MV-4-11 (cell line): ENCODE measurements at places on chromosomes 7 and 10.

DNA sequence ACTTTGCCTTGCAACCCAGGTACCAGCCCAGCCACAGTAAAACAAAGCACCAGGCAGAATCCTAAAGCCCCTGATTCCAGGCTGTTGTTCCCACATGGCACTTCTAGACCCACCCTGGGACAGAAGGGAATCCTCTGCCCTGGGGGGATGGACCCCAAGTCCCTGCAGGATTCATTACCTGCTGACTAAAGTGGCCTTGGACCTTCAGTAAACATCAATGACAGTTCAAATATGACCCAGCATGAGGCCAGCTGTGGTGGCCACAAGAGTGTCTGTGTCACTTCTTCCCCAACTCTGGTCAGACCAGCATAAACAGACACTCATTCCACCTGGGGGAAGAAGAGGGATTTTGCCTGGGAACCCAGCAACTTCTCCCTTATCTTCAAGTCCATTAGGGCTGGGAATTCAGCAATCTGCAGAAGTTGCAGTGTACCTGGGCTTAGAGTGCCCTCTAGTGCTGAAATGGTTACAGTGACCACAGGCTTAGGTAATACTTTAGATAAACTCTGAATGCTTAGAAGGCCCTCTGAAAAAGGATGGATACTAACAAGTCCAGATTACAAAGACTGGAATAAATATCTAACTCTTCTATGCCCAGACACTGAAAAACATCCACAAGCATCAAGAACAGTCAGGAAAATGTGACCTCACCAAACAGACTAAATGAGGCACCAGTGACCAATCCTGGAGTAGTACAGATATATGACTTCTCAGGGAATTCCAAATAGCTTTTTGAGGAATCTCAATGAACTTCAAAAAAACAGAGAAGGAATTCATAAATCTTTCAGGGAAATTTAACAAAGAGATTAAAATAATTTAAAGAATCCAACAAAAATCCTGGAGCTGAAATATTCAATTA is 108.5 kb upstream of the TMEM168 start:
- peak; percentile 55 for DNase-seq

DNA sequence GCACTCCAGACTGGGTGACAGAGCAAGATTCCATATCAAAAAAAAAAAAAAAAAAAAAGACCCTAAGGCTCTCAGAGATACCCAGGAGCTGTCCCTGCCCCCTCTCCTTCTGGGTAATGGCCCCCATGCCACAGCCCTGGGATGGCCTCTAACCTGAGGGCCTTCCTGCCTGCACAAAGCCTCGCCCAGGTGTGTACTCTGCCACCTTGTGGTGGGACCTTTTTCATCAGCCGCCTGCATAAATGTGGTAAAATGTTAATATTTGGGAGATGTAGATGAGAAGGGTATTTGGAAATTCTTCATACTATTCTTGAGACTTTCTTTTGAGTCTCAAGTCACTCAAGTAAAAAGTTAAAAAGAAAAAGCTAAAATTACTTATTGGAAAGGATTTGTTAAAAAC is 46.3 kb upstream of the RNF216 start:
- no peak for DNase-seq

DNA sequence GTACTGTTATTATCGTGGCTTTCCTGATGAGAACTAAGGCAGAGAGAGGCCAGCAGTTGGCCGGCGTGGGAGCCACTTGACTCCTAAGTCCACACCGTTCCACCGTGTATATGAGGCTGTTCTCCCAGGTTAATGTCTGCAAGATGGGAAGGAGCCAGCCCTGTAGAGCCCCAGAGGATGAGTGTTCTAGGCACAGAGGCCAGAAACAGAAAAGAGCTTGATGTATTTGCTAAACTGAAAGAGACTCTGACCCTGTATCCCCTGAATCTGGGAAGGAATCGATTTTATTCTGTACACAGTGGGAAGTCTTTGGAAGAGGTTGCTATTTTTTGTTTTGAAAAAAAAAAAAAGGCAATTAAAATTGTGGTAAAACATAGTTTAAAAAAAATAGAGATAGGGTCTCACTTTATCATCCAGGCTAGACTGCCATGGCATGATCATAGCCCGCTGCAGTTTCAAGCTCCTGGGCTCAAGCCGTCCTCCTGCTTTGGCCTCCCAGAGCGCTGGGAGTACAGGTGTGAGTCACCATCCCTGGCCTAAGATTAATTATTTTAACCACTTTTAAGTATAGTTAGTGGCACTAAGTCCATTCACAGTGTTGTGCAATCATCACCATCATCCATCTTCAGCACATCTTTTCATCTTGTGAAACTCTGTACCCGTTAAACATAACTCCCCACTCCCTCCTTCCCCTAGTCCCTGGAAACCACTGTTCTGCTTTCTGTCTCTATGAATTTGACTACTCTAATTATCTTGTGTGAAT is 348.8 kb downstream of the SDK1 start:
- DNase-seq, result peak; percentile 91

DNA sequence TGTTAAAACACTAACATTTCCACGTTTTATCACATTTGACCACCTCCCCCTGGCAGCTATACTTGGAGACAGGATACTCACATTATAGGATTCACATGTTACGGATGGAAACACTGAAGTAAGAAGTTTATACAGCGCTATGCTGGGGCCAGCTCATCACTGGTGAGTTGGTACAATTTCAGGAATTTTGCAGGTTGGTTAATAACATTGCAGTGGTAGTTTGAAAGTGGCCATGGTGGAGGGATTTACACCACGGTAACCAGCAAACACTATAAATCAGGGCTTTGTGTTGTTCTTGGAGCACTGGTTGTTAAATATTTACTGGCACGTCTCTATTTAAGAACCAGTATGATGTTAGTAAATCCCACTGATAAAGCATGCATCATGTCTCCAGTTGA is 174.0 kb downstream of the GFRA1 start:
- no peak for DNase-seq

GRCh38 chr7:143318661-143319060 is 2.8 kb downstream of the CLCN1 start:
- peak; percentile 73 for DNase-seq

DNA sequence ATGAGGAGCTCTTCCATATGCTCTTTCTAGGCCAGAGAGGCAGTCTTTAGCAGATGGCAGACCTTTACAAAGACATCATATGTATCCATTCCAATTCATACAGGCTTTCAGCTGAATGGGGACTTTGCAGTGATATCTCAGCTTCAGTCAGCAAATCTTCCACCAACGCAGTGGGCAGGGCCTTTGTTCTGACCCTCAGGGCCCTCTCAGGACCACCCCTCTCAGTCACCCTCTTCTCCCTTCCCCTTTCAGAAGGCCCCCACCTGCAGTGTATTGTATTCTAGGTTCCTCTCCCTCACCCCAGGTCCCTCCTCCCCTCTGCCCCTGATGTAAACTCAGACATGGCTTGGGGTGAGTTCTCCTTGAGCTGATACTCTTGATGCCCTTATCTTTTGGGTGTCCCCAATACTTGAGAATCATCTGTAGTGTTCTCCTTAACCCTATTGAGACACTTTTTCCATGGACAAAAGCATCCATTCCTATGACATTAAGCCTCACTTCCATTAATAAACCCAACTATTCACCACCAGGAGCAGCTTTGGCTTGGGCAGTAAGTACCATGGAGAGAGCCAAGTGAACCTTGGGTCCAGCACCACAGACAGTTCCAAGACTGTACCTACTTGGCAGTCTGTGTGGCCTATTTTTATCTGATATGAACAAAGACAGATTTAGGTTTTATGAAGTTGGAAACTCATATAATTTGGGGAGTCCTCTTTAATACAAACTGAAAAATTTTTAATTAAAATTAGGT is 62.7 kb downstream of the ADCYAP1R1 start:
- DNase-seq, result peak; percentile 3

- no peak for DNase-seq
These were observed 225.0 kb upstream of the FAM3C start for GRCh38 chr7:121620953-121621606.

DNA sequence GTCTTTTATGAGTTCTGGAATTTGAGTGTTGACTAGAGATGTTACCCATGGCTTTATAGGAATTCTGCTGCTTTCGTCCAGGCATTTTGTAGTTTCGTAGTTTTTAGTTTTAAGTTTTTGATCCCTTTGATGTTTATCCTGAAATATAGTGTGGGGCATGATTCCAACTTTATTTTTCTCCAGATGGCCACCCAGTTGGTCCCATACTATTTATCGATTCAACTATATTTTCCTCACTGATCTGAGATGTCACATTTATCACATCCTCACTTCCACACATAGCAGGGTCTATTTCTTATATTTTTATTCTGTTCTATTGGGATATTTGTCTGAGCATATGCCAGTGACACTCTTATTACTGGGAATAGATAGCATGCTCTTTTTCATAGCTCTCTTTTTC is 33.9 kb downstream of the ADRA2A start:
- no peak for DNase-seq

DNA sequence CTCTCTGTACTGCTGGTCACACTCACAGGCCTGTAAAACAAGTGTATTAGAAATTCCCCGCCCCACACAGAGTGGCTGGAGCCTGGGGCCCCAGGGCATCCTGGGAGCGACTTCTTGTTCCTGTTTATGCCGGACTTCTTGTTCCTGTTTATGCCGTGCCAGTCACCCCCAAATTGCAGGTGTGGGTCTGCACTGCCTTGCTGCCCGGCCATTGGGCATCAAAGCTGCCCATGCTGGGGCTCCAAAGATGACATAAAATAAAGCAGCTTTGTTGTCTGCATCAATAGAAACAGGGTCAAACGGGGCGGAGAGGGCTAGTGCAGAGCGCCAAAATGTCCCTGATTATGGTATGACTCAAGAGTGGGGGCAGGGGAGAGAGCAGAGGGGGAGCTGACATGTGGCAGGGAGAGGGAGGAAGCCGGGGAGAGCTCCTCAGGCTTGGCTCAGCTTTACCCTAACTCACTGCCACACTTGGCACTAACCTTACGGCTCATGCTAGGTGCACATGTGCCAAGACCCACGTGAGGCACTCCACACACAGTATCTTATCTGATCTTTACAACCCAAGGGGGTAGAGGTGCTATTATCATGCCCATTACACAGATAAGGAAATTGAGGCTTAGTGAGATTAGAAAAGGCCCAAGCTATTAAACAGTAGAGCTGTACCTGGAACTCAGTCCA is 98.4 kb downstream of the PIP4K2A start:
- DNase-seq, result peak; percentile 77

- DNase-seq, result no peak
These were observed 22.0 kb downstream of the TES start for GRCh38 chr7:116232350-116232749.
